Jurkat, Clone E6-1 (cell line): ENCODE measurements at places on chromosomes 3 and 15.

GRCh38 chr3:55620351-55621025 lies 133.4 kb upstream of the WNT5A start:
- no peak for DNase-seq

- no peak for DNase-seq
Measured at GRCh38 chr3:110343945-110344344, 727.7 kb upstream of the NECTIN3 start.

GRCh38 chr3:69558912-69559311 lies 173.0 kb upstream of the FRMD4B start:
- no peak for DNase-seq

GRCh38 chr15:63636518-63637061 lies 39.4 kb downstream of the FBXL22 start:
- no peak for DNase-seq

GRCh38 chr15:63046917-63047760 lies 4.6 kb downstream of the TPM1 start:
- DNase-seq = no peak

GRCh38 chr15:61501815-61502389 lies 272.8 kb upstream of the RORA start:
- DNase-seq = no peak

GRCh38 chr3:48765376-48765775 lies 48.4 kb upstream of the IP6K2 start:
- DNase-seq = no peak

- no peak for DNase-seq
Measured at GRCh38 chr15:96339619-96340347, 9.3 kb downstream of the NR2F2 start.

GRCh38 chr3:11583638-11584046 lies 60.1 kb downstream of the VGLL4 start:
- no peak for DNase-seq

- no peak for DNase-seq
Measured at GRCh38 chr3:177567833-177568232, 370.6 kb upstream of the TBL1XR1 start.

DNA sequence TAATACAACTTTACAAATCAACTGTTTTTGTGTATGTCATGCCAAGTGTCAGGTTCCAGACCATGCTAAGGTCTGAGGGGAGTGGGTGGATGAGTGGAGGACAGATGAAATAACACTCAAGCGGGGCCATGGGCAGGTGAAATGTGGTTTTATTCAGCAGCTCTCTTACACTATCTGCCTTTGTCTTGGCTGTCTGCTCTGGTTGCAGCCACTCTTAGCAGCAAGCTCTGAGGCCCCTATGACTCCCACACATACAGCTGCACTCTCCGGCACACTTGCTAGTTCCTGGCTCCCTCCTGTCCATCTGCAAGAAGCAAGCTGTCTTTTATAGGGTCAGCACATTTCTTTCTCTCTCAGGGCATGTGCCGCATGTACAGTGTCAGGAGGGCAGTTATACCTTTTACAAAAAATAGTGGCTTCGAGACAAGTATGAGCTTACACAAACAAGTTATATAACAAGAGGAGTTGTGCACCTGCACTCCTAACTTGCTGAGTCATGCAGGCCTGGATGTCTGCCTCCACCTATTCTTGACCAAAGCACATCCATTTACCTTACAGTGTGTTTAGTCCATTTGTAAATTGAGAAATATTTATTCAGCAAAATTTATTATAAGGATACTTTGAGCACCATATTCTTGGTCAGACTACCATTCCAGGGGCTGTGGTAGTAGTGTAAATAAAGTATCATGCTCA lies 683.7 kb upstream of the CBLB start:
- DNase-seq = no peak

DNA sequence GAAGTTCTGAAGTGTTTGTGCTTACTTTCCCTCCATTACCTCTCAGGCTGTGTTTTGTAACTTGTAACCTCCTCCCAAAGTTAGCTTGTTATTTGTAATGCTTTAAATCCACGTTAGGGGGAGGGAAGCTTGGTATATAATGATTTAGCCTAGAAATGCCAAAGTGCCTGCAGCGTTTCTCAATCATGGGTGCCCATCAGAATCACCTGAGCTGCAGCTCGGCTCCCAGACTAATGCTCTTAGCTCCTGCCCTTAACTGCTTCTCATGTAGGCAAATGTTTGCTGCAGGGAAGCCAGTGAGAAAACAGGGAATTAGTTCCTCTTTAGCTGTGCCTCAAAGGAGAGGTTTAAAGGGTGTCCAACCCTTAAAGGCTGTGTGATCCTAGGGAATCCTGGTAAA lies 219.2 kb upstream of the NAALADL2 start:
- no peak for DNase-seq

DNA sequence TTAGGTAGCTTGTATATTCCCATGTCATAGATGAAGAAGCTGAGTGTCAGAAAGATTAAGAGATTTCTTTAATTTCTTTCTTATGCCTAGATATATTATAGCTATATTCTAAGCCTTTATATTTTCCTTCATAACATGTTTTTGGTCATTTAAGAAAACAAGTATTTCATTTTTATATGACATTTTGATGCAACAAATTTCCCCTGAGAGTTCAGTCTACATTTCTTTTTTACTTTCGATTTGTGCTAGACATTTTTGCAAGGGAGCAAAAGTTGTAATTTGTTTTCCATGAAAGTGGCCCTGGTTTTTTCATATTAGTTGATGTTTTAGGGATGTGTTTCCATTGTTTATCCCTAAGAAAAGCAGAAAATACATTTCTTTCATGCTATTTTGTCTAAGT lies 344.9 kb downstream of the NLGN1 start:
- no peak for DNase-seq

DNA sequence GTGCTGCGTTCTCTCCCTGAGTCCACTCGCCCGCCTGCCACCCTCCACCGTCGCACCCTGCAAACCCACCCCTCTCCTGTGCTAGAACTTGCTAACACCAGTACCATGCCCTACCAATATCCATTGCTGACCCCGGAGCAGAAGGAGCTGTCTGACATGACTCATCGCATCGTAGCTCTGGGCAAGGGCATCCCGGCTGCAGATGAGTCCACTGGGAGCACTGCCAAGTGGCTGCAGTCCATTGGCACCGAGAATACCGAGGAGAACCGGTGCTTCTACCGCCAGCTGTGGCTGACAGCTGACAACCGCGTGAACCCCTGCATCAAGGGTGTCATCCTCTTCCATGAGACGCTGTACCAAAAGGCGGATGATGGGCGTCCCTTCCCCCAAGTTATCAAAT lies 4.9 kb upstream of the ALAS1 start:
- no peak for DNase-seq

DNA sequence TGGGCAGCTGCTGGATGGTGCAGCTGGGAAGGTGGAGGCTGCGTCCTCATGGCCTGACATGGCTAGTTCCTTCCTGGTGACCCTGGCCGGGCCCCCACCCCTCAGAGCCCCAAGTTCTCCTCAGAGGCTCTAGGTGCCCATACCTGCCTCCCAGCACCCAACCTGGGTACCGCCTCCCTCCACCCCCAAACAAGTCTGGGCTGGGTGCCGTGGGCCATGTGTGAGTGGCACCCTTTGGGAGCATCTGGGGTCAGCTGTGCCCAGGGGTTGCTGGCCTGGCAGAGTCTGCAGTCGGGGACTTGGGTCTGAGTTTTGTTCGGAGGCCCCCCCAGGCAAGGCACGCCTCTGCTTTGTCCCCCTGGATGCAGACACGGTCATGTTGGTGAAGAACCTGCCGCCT lies 10.5 kb downstream of the PLXNA1 start:
- no peak for DNase-seq

GRCh38 chr15:97522347-97522746 lies 438.2 kb upstream of the ARRDC4 start:
- no peak for DNase-seq

- no peak for DNase-seq
Measured at GRCh38 chr15:64911311-64912186, at the start of gene ANKDD1A. TSS of gene ANKDD1A (plus strand) at chr15:64911902. CDS start at chr15:64911931, 29 bp downstream.

DNA sequence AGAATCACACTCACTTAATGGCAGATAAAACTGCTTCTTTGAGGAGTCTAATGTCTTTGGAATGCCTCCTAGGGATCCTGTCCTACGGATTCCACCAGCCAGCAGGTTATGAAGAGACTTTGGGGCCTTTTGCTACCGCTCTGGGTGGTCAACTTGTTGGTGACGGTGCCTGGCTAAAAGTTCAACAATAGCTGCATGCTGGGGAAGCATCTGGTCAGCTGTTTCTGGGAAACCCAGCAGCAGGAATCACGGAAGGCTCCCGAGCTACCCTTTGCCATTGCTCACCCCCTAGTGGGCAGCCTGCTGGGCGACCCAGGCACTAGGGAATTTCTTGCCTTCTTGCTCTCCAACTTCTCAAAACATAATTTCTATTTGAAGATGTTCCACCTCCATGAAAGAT lies 263.3 kb downstream of the NEK10 start:
- DNase-seq = no peak

- DNase-seq = peak; percentile 94
Measured at GRCh38 chr3:194396859-194397756, 2.0 kb downstream of the GP5 start.

DNA sequence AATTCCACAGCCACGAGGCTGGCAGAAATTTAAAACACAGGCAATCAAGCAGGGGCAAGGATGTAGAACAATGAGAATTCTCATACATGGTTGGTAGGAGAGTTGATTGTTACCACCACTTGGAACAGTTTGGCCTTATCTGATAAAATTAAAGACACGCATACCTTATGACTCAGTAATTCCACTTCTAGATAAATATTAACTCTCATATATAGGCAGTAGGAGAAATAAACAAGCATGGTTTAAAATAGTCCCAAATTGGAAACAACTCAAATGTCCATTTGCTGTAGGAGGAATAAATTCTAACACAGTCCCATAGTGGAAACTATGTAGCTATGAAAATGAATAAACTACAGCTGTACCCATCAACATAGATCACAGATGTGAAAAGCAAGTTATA lies 42.3 kb upstream of the USP3 start:
- no peak for DNase-seq

DNA sequence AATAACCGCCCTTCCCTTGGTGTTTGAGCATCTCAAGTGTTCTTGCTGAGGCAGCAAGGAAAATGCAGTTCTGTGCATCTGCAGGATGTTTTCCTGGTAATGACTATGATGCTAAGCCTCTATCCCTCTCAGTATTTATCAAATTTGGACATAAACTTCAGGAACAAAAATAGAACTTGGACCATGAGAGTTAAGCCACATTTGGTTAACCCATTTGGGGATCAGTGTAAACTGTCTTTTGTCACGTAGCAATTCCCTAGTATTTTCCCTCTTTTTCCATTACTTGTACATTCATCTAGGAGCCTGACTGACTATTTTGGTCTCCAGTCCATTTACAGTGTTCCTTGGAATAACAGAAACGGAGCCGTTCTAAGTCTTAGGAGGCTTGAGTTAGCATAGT lies 250.8 kb downstream of the RBMS3 start:
- no peak for DNase-seq

DNA sequence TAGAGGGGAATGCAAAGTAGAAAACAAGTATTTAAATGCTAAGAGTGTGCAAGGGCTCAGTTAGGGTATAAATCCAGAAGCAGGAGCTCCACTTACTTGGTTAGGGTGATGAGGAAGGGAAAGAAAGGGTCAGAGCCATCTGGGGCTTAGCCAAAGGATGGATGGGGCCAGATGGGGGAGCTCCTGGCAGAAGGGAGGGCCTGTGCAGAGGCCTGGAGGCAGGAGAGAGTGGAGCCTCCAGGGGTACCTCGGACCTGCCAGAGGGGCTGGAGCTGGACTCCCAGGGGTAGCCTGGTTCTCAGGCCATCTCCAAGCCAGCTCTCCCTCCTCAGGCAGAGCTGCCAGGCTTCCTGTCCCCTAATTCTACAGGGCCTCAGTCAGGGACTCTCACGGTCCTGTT lies 506.3 kb downstream of the SHQ1 start:
- DNase-seq = no peak

GRCh38 chr15:27482287-27482686 lies 511.3 kb downstream of the GABRG3 start:
- no peak for DNase-seq

GRCh38 chr3:143970773-143971358 lies 757 bp upstream of the DIPK2A start:
- DNase-seq = no peak

- no peak for DNase-seq
Measured at GRCh38 chr3:3633761-3634160, 165.5 kb upstream of the LRRN1 start.

DNA sequence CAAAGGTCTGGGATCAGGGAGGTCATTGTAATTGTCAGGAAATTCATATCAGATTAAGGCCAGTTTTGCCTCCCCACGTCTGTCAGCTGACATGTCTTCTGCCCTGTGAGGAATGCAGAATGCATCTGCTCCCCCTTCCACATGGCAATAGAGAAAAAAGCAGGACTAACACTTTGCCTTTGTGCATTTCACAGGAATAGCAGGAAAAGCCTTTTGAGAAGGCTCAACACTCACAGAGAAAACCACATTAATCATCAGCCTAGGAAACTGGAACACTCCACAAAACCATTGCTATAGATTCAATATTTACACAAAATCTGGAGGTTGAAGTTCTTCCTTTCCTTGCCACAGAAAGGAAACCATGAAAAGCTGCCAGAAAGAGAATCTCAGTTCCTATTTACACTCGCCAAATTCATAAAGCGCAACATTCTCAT lies 165.2 kb upstream of the HES1 start:
- no peak for DNase-seq

GRCh38 chr3:13884851-13885703 lies 5.2 kb upstream of the WNT7A start:
- DNase-seq = peak; percentile 41

- DNase-seq = no peak
Measured at GRCh38 chr15:48887144-48887543, 9.2 kb downstream of the EID1 start.

DNA sequence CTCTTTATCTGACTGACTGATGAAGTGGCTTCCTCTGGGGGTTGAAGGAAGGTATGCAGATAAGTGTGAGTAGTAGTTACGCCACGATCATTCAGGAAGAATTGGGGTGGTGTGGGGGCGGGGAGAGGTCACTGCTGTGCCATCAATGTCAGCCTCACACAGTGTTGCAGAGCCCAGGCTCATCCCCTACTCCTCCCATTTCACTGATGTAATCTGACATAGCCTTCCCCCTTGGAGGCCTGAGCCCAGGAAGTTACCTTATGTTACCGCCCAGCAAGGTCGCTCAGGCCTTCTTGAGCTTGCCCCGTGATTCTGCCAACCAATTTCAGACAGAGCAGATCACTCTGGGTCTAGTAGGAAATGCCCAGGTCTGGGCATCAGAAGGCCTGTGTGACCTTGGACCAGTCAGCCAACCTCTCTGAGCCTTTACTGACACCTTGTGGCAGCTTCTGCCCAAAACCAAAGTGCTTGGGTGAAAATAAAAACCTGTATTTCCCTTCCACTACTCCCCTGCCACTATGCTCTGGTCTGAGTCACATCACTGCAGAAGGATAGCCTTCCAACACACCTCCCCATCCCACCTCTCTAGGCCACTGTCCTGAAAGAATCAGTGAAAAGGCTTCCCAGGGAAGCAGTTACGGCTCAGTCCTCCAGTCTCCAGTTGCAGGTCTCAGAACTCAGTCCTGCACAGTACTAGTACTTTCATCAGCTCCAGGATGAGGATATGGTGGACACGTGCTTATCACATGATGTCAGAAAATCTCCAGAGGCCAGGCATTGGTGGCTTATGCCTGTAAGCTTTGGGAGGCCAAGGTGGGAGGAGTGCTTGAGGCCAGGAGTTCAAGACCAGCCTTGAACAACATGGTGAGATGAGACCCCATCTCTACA lies 28.1 kb upstream of the INSYN1 start:
- no peak for DNase-seq
